ENCODE measurements at places on chromosomes 4 and X.
A peak's percentile ranks its signal among the peaks of the same experiment; 100 is the strongest.

DNA sequence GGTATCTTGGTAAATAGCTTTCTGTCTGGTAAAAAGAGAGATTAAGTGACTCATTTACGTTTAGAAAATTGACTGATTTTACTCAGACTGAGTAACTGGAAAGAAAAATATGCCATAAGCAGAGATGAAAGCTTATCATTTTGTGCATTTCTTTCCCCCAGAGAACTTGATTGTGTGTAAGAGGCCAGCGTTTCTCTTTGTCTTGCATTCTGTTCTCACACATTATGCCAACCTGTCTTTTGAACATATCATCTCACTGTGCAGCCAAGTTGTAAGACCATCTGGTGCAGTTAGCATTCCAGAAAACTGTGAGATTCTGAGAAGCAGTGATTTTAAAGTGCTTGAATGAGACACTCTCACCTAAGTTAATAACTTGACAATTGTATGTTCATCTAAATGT, 651.3 kb downstream of the TECRL start:
- peak; percentile 3 for DNase-seq

DNA sequence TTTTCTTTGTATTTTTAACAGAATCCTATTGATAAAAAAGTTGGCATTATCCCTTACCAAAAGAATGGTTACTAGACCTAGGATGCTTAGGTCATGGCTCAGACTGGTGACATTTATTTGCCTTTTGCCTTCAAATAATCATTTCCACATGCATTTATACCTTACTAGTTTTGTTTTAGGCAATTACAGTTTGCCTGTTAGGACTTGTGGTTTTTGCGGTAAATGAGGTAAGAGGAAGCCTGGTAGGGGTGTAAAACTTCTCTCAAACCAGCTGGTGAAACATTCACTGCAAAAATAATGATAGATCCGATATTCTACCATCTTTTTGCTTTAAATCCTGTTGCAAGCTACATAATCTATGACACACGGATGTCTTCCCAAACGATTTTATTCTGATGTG, 12.1 kb downstream of the LAMP2 start:
- DNase-seq = no peak

DNA sequence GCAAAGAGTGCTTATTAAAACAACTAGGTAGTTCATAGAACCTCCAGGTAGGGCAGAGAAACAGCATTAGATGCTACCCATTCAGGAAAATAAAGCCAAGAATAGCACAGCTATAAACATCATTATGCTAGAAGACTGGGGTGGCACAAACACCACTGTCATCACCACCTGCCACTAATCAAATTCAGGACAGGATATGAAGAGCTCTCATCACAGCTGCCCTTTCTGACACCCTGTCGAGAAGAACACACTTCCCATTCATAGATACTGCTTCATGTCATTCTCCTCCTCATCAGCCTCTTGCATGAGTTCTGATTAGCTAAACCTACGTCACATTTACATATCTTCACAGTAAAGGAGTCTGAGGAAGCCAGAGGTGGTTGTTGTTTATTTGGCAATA, 692.3 kb upstream of the HS3ST1 start:
- DNase-seq = no peak

DNA sequence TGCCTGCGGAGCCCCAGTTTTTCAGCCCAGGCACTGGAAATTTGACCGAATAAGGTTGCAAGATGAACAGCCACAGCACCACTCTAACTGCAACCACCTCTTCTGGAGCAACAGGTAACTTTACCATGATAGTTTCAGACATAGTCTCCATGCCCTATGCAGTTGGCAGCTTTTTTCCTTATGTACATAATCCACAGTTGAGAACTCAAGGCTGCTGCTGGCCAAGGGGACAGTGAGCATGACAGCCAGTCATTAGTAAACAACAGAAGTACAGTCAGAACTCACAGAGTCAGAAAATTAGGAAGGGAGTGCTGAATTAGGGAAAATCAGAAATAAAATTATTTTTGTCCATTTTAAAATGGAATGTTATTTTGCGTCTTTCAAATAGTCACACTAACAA, 192.7 kb upstream of the NHS start:
- DNase-seq = no peak

GRCh38 chrX:1261285-1261684, 7.3 kb upstream of the CSF2RA start:
- DNase-seq = no peak

DNA sequence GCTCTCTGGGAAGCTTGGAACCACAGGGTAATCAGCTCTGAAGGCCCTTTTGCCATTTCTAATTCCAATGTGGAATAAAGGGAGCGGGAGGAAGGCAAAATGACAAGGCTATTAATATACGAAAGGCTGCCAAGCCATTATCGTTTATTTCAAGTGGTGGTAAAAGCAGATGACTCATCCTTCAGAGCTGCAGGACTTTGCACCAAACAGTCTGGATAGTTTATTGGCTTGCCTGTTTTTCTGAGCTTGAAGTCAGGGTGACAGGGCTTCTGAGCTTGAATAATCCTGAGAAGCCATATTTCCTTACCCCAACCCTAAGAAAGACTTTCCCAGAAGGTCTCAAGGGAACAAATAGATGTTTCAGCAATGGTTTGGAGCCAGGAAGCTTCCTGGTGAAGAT, 7.7 kb upstream of the GABRE start:
- DNase-seq = peak; percentile 75

DNA sequence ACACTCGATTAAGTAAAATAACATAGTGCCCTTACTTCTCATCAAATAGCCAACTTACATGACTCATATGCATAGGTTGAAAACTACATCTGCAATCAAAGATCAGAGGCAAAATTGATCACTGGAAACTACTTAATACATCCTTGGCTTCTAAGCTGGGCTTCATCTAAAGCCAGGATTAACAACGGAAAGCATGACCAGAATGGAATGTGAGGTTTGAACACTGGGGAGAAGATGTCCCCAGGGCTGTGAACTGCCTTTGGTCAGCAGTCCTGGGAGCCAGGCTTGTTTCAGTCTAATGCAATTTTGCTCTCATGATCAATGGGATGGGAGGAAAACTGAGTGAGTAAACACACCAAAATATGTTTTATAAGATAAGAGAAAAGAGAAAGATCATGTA, 192.5 kb upstream of the TTC29 start:
- peak; percentile 26 for DNase-seq

DNA sequence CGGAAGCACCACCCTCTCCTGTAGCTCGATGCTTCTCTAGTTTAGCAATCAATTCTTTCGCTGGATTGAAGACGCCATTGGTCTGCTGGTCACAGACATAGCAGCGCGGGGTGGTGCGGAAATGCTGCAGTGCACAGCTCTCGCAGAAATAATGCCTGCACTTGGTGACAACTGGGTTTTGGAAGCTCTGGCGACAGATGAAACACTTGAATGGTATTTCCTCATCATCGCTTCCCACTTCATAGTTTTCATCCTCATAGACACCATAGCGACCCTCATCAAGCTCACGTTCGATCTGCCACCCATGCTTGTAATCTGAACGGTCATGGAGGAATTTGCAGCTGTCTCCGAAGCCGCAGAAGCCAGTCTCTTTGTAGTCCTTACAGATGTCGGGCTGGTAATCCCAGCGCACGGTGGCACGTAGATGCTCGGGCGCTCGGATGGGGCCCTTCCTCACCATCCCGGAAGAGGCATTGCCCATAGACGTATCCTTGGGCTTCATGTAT, 854 bp downstream of the RNF113A start:
- no peak for DNase-seq

DNA sequence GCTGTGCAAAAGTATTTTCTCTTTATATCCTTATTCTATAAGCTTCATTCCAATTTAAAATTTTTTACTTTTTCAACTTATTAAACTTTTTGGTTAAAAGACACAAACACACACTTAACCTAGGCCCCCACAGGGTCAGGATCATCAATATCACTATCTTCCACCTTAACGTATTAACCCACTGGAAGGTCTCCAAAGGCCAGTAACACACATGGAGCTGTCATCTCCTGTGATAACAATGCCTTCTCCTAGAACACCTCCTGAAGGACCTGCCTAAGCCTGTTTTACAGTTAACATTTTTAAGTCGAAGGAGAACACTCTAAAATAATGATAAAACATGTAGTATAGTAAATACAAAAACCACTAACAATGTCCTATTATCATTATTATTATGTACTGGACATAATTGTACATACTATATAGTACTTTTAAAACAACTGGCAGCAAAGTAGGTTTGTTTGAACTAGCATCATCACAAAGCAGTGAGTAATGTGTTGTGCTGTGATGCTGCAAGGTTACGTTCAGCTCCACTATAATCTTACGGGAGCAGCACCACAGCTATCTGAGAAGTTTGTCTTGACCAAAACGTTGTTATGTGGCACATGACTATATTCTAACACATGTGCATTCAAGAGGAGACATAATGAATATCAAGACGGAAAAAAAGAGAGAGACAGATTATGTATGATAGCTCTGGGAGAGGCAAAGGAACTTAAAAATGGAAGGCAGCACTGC, 33.7 kb downstream of the DHX15 start:
- no peak for DNase-seq
